Vagina (tissue), 2 donors: ENCODE measurements at places on chromosomes 6 and 20. TPM values are rescaled to one million over a fixed set of nuclear protein-coding genes. Genes with fewer than 3 reads are reported as not detected.

DNA sequence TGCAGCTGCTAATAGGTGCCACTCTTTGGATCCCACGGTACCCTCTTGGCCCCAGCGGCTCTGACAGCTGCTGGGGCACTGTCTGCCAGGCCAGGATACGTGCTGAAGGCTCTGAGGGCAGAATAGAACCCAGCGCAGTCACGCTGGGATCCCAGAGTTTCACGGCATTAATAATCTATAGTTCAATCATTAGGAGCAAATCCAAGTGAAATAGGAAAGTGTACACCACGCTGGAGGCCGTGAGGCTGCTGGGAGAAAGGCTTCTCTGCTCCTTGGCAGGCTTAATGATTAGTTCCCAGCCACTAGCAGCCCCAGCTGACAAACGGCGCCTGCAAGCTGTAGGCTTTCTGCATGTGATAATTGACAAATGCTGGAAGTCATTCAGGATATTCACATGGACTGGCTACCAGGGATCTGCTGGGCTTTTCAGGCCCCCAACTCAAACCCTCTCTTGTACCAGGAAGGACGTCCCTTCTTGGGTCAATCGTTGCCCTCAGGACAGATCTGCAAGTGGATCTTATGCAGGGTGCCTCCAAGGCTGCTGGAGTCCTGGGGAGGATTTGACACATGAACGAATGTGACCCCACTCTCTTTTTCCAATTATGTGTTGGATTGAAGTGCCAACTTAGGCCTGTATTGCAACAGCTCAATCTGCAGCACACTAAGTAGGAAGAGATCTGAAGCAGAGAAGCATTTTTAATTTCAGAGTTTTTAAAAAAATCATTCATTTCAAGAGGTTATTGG, 50.1 kb upstream of the INSM1 start:
- no peaks in the 10 kb centered on the region for H3K4me1 ChIP-seq
- no peak overlapping the region for H3K4me3 ChIP-seq
- H3K27ac ChIP-seq: no peak overlapping the region
- H3K27me3 ChIP-seq: no peaks in the 10 kb centered on the region
- H3K36me3 ChIP-seq: no peaks in the 10 kb centered on the region

DNA sequence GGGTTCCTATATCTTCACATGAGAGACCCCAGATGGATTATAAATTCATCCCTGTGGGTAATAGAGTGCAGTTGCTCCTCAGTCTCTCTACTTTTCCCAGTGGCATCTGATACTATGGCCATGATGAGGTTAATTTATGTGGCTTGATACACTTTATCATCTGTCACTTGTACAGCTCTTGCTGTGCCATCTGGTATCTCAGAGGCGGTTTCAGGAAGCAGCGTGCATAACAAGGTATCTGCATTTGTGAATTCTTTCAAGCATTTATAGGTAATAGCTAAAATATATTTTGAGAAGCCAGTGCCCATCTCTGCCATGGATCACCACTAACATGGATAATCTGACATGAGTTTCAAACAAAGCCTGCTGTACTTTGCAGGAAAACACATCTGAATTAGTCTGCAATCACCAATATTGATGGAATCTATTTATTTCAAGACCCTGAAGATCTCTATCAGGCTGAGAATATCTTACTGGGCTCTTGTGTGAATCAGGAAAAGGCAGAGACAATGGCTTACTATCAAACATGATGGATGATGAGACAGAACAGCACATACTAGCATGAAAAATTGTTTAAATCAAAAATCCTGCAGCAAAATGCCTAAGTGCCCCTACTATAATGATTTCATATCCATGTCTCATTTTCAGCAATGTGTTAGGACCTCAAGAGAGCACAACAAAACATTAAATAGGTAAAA, 548.7 kb upstream of the MAP3K7 start:
- H3K36me3 ChIP-seq: no peaks in the 10 kb centered on the region
- DNase-seq: no peak
- no peaks in the 10 kb centered on the region for H3K27me3 ChIP-seq
- no peak overlapping the region for H3K27ac ChIP-seq
- H3K4me3 ChIP-seq: no peak overlapping the region

The RSPH4A gene
- total RNA-seq: not detected

The HMGA1 gene
- 65.6 TPM for total RNA-seq

DNA sequence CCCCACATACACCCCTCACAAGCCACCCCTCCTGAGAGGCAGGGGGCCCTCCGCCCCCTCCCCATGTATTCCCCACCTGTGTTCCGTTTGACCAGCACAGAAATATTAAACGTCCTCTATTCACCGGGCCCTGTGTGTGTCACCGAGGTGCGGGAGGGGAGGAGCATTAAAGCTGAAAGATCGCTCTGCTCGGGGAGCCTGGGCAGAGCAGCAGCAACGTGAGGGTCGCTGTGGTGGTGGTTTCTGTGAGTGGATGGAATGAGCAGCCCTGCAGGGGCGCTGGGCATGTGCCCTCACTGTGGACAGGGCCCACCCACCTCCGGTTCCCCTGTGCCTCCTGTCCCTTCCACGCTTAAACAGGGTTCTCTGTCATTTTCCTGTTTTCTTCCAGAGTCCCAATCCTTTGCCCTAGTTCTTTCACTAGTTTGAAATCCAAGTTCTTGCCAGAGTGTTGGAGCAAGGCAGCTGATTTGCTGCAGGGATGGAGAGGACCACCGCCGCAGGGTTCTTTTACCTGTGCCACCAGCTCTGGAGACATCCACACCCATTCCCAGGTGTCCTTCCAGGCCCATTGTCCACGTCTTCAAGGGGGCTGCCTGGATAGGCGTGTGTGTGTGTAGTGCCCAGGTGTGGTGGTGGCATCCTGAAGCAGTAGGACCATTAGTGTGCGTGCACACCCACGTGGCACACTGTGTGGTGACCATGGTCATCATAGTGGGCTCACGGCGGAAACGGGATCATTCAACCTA, 37.6 kb upstream of the MDFI start:
- no peak for DNase-seq
- no peak overlapping the region for H3K27ac ChIP-seq
- peaks cover 4% of the 10 kb centered on the region for H3K4me1 ChIP-seq
- H3K36me3 ChIP-seq: no peaks in the 10 kb centered on the region

GRCh38 chr6:168226061-168226752, 93.4 kb downstream of the DACT2 start:
- no peaks in the 10 kb centered on the region for H3K36me3 ChIP-seq
- H3K4me3 ChIP-seq: no peak overlapping the region
- no peaks in the 10 kb centered on the region for H3K4me1 ChIP-seq
- DNase-seq: no peak
- peak overlapping the region; percentile 40 for H3K27ac ChIP-seq
- H3K27me3 ChIP-seq: no peaks in the 10 kb centered on the region

The WFDC5 gene
- 6.1 TPM for total RNA-seq

- peak overlapping the region; percentile 60 for H3K27ac ChIP-seq
- no peaks in the 10 kb centered on the region for H3K27me3 ChIP-seq
- no peak overlapping the region for H3K4me3 ChIP-seq
- H3K36me3 ChIP-seq: peaks cover 8% of the 10 kb centered on the region
Observed at GRCh38 chr20:17663486-17663885, 18.6 kb downstream of the RRBP1 start.

The MAP7 gene
- total RNA-seq: 9.3 TPM

- H3K36me3 ChIP-seq: no peaks in the 10 kb centered on the region
- peaks cover 4% of the 10 kb centered on the region for H3K4me1 ChIP-seq
- H3K27ac ChIP-seq: no peak overlapping the region
- DNase-seq: no peak
- no peaks in the 10 kb centered on the region for H3K27me3 ChIP-seq
Observed at GRCh38 chr6:149142924-149143429, 174.5 kb upstream of the TAB2 start.
